ENCODE measurements at places on chromosomes 7 and 10. TPM values are rescaled to one million over a fixed set of nuclear protein-coding genes. Genes with fewer than 3 reads are reported as not detected.

NPY4R gene
- not detected for polyA plus RNA-seq

ZNF239 gene
- polyA plus RNA-seq: 10.4 TPM

NPTX2 gene
- polyA plus RNA-seq: 2.3 TPM

CALML5 gene
- polyA plus RNA-seq: not detected

DNA sequence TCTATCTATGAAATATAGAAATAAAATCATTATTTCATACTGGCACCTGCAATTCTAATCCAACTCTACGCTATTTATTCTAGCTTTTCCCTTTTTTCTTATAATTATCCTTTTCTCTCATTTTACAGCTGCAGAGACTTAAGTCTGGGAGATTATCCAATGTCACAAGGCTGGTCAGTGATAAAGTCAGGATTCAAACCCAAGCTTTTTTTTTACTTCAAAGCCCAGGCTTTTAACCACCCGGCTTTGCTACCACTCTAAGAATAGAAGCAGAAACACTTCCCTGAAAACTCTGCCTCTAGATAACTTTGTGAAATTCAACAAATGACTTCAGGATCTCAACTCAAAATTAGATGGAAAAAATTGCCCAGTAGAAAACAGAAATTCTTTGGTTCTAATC lies 552.5 kb downstream of the IPMK start:
- DNase-seq: no peak

- DNase-seq: no peak
Observed at GRCh38 chr10:129758207-129759021, 205.7 kb downstream of the EBF3 start.

DNA sequence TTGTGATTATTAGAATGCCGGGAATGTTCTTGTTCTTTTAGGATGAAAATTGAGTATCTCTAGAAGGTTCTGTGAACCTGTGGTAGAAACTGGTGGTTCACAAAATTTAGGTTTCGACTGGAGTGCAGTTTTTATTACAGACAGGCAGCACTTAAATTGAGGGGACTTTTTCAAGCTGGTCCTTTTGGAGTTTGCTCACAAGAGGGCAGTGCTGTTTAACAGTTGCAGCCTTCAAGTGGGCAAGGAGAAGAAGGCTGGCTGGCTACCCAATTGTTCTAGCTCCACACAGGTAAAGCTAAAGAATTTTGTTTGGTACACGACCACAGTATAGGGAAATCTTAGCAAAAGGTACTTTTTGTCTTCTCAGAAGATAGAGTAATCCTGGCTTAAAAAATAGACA lies 233.6 kb downstream of the SNX13 start:
- DNase-seq: peak; percentile 45

DNA sequence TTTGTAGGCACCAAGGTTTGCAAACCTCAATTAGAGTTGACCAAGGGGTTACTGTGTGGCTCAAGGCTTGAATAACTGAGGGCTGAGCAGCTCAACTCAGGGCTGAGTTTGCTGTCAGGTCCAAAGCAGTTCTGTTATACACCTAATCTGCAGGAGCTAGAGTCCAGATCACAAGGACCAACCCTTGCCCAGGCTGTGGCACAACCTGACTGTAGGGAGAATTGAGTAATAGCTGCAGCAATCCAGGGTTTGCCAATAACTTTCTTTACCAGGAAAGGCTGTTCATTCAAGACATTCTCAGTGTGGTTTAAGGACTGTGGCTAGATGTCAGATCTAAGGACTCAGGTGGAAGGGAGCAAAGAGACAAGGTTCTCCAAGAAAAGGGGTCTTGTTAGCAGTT lies 115.6 kb upstream of the IMMP2L start:
- no peak for DNase-seq

DNA sequence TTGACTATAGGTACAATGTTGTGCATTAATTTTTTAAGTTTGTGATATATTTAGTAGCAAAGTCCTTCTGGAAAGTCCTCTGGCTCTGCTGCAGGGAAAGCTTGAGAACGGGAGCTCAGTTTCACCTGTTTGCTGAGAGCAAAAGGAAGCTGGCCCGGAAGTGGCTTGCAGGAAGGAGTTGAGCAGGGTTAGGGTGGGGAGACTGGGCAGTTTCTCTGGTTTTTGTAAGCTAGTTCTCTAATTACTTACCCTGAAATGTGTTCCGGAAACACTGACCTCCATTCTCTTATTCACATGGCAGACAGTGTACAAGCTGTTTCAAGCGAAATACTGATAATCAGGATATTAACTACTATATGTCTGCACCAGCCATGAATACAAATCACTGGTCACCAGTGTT lies 22.3 kb downstream of the MAP3K8 start:
- DNase-seq: no peak

- DNase-seq: no peak
Observed at GRCh38 chr7:36051501-36051900, 101.6 kb upstream of the EEPD1 start.

GRCh38 chr7:12870219-12870618 lies 182.8 kb downstream of the ARL4A start:
- DNase-seq: no peak

DNA sequence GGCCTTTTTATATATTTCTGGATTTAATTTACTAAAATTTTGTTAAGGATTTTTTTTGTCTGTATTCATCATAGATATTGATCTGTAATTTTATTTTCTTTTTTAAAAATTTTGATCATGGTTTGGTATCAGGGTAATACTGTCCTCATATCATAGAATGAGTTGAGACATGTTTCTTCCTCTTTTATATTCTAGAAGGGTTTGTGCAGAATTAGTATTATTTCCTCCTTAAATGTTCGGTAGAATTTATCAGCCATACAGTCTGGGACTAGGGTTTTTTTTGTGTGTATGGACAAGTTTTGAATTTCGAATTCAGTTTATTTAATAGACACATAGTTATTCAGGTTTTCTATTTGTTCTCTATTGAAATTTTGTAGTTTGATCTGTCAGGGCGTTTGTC lies 54.0 kb downstream of the SHOC2 start:
- DNase-seq: no peak

All from left renal pelvis (tissue), 4 donors.